ENCODE measurements at places on chromosomes 11 and 22.

DNA sequence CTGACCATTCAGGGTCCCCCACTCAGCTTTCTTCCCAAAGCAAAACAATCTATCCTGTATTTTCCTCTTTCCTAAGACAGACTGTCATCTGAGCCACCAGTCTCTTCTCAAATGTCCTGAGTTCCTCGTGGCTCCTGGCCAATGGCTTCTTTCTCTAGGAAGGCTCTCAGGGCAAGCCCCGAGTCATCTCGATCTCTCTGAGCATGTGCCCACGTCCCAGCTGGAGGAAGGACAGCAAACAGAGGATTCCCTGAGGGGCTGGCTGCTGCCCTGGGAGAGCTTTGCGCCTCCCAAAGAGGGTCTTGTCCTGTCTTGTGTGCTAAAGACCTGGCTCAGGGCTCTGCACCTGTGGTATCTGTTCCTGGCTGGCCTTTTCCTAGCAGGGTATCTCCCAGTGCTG is 8.3 kb downstream of the SLC37A2 start:
- peak; percentile 57 for DNase-seq

DNA sequence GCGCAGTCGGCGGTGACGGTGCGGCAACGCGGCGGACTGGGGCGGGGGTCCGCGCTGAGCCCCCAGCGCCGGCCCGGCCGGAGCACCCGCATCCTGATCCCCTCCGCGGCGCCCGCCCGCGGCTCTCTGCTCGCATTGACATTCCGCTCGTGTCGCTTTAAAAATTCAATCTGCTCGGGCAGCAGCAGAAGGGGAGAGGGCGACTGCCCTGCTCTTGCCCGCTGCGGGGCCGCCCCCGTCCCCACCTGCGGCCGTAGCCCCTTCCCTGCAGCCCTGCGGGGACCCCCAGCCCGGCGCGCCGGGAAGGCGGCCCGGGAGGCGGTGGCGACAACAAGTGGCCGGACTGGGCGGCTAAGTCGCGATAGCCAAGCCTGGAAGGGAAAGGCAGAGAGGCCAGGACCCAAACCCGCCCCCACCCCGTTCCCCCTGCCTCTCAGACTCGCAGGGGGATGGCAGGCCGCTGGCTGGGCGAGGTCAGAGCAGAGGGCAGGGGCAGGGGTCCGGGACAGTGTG is 1.1 kb downstream of the CABP7 start:
- DNase-seq: no peak

GRCh38 chr11:41879214-41879613 is 419.8 kb upstream of the LRRC4C start:
- no peak for DNase-seq

DNA sequence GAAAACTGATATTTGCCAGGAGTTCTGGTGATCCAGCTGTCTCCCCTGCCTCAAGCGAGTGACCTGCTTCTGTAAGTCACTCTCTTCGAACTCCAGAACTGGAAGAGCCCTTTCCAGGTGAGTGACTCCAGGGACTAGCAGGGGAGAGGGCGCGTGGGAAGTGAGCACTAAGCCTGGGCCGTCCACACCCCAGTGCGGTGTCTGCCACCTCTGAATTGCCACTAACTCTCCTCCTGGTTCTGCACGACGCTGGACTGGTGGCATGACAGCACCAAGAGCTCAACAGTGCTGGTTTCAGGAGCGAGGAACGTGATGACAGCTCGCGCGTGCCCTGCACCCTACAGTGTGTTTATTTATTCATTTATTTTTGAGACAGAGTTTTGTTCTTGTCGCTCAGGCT is 22.9 kb downstream of the KIAA0930 start:
- no peak for DNase-seq

DNA sequence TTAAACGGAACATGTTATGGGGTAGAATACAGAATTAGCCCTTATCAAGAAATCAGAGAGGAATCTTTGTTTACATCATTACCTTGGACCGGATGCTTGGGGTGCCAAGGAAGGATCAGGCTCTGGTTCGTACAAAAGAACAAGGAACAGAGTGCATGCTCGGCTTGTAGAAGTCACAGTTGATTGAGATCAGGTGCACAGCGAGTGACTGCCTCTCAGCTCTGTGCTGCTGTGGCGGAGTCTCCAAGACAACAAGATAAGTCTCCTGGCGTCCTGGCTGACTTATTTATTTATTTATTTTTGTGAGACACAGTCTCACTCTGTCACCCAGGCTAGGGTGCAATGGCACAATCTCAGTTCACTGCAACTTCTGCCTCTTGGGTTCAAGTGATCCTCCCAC is 31.8 kb downstream of the GLB1L2 start:
- DNase-seq: no peak

- DNase-seq: no peak
Measured at GRCh38 chr11:126636911-126637794, 281.7 kb downstream of the ST3GAL4 start.

GRCh38 chr22:32448980-32449379 is 15.3 kb downstream of the BPIFC start:
- no peak for DNase-seq

GRCh38 chr11:10405865-10406592 is 49.0 kb upstream of the AMPD3 start:
- DNase-seq: no peak
